ENCODE measurements at places on chromosomes 4 and X.

GRCh38 chrX:54171527-54172250, 11.4 kb downstream of the FAM120C start:
- no peak for DNase-seq

DNA sequence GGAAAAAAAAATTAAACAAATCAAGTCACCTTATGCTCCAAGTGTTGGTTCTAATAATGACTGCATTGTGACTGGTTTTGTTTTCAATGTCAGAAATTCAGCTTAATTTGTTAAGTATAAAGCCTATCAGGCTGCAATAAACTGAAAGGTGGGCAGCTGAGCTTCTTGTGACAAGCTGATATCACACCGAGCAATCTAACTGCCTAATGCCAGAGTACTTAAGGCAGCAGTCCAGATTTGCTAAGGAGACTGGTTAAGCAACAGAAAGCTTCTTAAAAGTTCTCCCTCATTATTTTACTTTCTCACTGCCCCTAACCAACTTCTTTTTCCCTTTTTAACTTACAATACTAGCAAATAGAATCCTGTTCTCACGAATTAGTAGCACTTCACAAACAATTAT, 201.0 kb downstream of the MAB21L2 start:
- no peak for DNase-seq

GRCh38 chr4:106582103-106582502, 213.5 kb upstream of the GIMD1 start:
- DNase-seq, result no peak

GRCh38 chrX:31331928-31332327, 260.1 kb upstream of the FTHL17 start:
- no peak for DNase-seq

- DNase-seq, result peak; percentile 61
Measured at GRCh38 chr4:1793496-1793840, 375 bp downstream of the FGFR3 start.

DNA sequence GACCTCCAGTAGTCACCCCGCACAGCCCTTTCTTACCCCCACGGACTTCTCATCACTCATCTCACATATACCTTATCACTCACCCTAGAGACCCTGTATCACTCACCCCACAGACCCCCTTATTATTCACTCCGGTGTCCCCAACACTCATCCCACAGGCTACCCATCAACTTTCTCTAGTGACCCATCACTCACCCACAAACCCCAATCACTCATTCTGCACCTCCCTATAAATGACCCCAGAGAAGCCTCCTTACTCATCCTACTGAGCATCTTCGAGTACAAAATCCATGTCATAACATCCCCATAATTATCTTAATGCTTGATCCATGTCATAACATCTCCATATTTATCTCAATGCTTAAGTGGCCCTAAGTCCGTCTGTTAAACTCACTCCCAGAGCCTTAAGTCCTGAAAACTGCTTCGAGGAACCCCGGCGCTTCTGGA, 934 bp downstream of the ZNF41 start:
- DNase-seq, result no peak

GRCh38 chr4:38499101-38499500, 164.9 kb upstream of the KLF3 start:
- DNase-seq, result no peak

- DNase-seq, result no peak
Measured at GRCh38 chr4:123568936-123569335, 172.3 kb downstream of the SPRY1 start.

DNA sequence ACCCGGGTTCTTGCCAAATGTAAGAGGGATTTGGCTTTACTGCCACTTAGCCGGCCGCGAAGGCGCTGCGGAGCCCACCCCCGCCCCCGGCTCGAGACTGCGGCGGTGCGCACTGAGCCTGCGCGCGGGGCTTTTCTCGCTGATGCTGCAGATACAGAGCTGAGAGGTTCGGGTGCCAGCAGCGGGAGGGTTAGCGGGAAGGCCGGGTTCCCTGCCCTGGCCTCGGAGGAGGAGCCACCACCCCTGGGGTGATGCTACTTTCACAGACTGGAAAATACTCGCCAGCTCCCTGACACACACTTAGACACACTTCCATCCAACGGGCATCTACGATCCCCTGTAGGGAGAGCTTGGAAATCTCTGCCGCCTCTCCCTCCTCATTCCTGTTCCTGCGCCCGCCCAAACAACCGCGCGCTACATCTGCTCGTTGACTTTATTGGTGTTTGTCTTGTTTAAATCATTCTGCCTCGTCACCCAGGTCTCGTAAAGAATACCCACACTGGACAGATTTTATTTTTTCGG, 2.1 kb upstream of the PCDH7 start:
- DNase-seq, result no peak

DNA sequence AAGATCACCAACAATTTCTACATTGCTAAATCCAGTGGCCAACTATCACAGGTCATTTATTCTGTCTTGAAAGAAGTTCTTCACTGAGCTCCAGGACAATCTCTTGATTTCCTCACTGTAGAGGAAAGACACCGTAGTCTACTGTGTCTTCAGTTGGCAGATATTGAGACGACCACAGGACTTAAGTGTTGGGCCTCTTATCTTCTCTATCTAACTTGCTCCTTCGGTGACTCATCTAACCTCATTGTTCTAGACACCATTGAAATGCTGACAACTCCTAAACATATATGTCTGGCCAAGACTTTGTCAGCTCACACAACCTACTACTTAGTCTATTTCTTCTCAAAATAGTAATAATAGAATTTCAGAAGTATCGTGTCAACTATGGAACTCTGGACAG, 425.8 kb downstream of the ARAP2 start:
- no peak for DNase-seq

DNA sequence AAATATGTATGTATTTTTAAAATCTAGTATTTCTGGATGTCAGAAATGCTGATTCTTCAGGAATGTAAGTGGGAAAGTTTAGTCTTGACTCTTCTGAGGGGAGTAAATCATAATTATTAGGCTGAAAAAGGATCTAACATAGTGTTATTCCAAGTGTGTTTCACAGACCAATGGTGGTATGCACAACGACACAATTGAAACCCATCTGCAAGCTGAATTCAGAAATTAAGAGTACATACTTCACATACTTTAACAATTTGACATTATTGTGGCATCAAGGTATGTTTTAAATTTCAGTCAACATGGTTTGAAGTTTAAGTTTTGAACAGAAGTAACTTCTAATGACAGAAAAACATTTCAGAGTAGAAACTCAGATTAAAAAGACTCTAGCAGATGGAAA, 236.7 kb downstream of the SLC7A11 start:
- DNase-seq, result no peak

DNA sequence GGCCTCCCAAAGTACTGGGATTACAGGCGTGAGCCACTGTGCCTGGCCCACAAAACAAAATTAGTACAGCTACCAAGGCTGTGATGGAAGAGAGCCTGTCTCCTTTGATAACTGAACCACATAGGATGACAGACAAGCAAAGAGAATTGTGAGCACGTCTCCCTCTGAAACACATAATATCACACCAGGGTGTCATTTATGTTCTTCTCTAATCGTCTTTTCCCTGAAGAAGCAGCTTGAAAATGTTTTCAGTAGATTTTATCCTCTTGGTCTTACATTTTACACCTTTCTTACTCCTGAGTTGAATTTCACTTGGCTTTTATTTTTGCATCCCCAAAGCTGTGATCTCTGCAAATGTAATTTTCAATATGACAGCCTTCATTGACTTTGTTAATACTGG, 67.8 kb downstream of the TENM3 start:
- DNase-seq, result no peak

GRCh38 chr4:147578051-147578476, 39.1 kb upstream of the TMEM184C start:
- DNase-seq, result no peak

DNA sequence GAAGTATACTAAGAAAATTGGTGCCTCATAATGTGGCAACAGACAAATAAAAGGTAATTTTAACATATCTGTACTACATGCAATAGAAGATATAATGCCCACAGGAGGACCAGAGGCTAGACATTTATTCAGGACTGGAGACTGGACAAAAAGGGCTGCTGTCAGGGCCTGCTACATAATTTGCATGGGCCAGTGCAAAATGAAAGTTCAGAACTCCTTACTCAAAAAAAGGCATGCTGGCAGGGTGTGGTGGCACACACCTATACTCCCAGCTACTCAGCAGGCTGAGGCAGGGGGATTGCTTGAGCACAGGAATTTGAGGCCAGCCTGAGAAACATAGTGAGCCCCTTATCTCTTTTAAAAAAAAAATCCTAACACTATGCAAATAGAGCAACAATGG, 12.4 kb upstream of the MAOA start:
- no peak for DNase-seq

DNA sequence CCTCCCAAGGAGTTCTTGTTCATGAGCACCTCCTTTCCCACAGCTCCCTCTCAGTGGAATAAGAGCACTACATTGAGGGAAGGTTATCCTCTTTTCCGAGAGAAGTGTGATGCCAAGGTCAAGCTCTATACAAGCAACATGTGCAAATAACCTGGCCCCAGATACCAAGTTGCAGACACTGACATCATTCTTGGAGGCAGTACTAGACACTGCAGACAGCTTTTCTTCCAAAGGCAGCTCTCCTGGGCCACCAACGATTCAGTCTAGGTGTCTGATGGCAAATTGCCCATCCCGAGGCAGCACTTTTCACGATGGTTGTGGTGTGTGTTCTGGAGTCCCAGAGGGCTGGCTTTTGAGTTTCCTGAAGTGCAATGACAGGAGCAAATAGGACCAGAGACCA, 384.9 kb downstream of the TLL1 start:
- DNase-seq, result no peak

DNA sequence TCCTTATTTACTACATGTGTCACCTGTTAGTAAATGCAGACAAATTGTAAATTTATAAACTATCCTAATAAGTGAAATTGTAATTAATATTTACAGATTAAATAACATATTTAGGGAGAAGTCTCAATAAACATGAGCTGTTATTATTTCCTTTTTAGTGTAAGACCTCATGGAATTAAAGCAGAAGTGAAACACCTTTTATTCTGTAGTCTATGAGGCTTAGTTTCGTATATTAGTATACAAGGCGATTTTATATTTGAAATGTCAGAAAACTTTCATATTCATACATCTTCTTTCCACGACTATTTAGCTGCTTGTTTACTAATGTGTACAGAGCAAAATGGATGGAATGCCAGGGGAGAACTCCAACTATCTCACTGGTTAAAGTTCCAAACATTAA, 414.4 kb downstream of the ARHGAP24 start:
- no peak for DNase-seq

- no peak for DNase-seq
Measured at GRCh38 chr4:91471280-91471679, 832.5 kb upstream of the GRID2 start.

DNA sequence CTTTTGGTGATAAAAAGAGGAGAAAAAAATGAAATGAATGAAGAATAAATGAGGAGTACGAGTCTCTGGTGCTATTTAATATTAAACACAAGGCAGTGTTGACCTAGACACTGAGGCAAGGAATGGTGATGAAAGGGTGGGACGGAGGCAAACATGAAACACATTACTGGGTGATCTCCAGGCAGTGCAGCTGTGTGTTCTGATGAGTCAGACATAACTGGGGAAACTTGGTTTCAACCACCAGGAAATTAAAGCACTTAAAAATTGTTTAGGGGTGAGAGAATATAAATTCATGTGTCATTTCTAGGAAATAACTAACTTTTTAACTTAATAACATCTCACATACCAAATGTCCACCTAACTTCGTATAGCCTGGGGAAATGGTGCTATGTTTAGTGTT, 19.7 kb upstream of the CXCL6 start:
- no peak for DNase-seq

DNA sequence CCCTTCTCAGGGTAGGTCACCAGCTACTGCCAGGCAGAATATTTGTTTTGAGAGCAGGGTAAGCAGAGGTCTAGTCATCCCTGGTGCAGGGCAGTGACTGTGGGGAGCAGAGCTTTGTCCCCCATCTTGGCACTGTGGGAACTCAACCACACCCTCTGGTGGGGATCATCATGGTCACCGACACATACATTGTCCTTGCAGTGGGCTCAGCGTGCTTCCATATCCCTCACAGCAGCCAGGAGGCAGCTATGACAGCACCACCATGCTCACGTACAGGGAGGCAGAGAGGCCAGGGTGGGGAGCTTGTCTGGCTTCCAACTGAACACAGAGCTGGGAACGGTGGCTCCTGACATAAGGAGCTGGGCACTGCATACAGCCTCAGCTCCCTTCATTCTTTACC, 102.3 kb downstream of the ENPP6 start:
- DNase-seq, result no peak
